Stimulated activated CD8-positive, alpha-beta memory T cell treated with anti-CD3 and anti-CD28 coated beads, Interleukin-7, amount 100 ng/mL, for 1 hour (primary cell): ENCODE measurements at places on chromosomes 3 and 15.

DNA sequence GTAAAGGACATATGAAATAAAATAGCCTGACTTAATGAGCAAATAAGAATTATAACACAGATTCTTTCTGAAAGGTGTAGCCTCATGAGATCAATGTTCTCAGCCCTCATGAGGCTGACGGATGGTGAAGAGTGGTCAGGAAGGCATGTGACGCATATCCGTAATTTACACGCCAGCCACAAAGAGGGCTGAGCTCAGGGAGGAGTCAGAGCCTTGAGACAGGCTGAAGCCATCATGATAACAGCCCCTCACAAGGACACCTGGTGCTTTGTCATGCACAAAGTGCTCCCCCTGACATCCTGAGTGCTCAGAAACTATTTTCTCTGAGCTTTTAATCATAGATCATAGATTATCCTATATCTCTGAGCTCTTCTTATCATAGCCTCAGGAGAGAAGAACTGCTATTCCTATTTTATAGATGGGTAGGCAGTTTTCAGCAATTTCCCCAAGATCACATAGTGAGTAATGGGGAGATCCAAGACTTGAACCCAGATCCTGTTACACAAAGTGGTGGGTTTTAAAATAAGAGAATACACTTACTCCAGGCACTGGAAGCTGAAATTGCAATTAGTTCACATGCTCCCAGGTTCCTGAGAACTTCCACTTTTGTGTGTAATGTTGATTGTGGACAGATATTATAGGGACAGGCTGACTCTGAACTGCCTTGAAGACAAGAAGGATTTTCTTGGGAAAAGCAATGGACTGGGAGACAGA is 267.1 kb downstream of the RPLP1 start:
- peak; percentile 32 for DNase-seq

DNA sequence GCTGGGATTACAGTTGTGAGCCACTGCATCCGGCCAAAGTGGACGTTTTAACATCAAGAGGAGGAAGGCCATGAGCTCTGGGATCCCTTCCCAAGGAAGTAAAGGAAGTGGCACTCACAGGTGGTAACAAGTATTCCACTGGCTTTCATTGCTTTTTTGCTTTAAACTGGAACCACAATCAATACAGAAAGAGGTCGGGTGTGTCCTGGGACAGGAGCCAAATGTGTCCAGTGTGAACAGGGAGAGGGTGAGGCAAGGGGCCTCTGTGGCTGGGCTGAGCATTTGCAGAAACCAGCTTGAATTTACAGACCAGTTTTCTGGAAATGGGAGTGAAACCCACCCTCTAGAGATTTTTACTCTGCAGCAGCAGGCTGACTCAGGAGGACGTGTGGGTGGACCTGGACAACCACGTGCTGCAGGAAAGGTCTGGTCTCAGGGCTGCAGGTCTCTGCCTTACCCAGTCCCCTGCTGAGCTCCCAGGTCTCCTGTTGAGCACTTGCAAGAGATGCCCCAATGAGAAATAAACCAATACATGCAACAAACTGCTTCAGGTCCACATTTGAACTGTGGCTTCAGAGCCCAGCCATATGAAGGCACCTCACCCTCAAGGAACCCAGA is 42.8 kb upstream of the TMEM115 start:
- DNase-seq: no peak

- no peak for DNase-seq
These were observed 102.5 kb downstream of the ZMAT3 start for GRCh38 chr3:178969004-178969700.

DNA sequence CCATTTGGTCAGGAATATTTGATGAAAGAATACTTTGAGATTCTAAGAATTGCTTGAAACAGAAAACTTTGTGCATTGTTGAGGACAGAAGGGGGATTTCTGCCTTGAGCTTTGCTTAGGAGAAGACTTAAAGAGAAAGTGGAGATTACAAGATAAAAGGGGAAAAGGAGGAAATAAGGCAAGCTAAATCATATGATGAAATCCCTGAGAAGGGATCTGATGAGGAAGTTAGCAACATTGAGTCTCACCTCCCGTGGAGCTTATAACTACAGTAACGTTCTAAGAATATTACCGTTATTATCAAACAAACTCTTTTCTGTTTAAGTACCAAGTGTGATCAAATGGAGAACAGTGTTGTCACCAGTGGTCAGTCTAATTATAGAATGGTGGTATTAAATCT is 414.7 kb upstream of the NAALADL2 start:
- no peak for DNase-seq

GRCh38 chr3:156648086-156648485 is 26.3 kb upstream of the TIPARP start:
- DNase-seq: no peak

GRCh38 chr3:10443272-10444109 is 61.9 kb downstream of the ATP2B2 start:
- DNase-seq: no peak

GRCh38 chr15:91776104-91776503 is 77.4 kb upstream of the SLCO3A1 start:
- no peak for DNase-seq

GRCh38 chr3:57999417-58000115 is 8.7 kb upstream of the FLNB start:
- DNase-seq: no peak

- DNase-seq: no peak
These were observed 13.3 kb downstream of the ADAMTS7 start for GRCh38 chr15:78797951-78798350.

GRCh38 chr3:147215660-147216059 is 190.7 kb downstream of the ZIC4 start:
- no peak for DNase-seq

DNA sequence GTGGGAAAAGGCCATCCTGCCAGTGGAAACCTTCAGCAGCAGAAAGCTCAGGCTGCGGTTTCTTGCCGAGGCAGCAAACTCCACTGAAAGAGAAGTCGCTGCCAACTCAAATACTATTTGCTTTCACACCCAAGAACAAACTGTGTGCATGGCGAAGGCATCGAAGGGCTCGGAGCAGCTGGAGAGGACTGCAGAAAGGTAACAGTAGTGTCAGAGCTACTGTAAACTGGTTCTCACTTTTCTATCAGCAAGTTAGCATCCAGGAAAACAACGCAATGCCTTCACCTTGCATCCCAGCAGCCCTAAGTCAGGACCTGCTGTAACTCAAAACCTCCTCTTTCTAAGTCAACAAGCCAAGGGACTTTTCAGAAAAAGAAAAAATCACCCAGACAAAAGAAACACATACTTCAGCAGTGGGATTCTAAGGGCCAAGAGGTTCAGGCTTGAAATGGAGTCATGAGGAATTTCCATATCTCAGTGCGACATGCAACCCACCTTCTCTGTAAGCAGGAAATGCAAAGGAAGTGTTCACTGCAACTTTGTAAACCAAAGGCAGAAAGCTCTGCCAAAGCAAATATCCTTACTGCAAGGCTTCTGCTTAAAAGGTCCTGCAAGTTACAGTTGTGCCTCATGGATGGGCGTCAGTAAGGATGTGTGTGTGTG is 193.5 kb downstream of the FOXP1 start:
- peak; percentile 3 for DNase-seq

DNA sequence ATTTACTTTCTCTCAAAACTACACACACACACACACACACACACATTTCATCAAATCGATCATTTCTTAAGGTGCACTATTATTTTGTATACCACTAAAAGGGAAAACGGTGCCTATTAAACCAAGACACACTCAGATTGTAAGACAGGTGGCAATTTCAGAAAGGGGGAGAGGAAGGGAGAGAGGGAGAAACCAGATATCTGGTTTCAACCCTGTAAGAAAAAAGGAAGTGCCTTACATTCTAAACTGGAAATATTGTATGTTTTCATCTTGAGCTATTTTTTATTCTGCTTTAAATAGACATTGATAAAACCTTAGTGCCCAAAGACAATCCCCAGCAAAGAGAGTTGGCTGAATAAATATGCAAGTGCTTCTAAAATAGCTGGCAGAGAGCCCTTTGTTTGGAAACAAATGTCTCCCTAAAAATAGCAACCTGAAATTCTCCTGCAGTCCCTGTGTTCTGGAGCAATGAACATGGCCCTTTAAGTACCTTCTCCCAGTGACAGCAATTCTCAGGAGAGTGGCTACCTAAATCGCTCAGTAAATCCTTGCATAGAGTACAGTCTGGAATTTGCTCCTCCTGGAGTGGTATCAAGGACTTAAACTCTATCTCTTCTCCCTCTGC is 85.7 kb downstream of the RARB start:
- no peak for DNase-seq

- DNase-seq: no peak
These were observed 169.5 kb downstream of the ATP10A start for GRCh38 chr15:25693321-25694238.

GRCh38 chr3:175242243-175242642 is 383.1 kb downstream of the NAALADL2 start:
- no peak for DNase-seq

GRCh38 chr3:31174079-31174478 is 279.6 kb upstream of the GADL1 start:
- DNase-seq: no peak

DNA sequence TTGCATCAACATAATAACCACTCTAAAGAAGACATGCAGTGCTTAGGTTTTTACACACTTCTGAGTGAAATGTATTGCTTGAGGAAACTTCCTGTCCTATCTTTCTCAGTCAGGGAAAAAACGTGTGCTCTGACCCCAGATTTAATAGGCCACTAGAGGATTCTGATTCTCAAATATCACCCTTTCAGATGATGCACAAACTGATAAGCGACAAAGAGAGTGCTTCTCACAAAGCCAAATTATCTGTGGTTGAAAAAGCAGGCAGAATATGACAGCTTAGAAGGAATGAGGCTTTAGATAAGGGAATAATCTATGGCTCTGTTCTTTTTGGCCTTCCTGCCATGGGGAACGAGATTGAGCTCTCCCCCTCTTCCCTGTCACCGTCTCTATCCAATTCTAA is 583.4 kb upstream of the SGO1 start:
- DNase-seq: no peak

DNA sequence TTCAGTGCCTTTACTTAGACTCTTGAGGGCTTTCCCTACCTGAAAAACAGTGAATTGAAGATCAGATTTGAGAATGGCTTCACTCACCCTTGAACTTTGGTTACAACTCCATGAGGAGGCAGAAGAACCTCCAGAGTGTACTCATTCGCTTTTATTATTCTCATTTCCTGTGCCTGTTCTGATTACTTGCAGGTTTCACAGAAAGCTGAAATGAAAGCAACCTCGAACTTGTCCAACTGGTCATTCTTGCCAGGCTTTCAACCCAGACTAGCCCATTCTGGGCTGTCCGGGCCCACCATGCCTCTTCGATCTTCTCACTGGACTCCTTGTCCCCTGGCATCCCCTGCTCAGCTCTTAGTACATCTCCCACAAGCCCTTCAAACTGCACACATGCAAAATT is 20.2 kb upstream of the THUMPD3 start:
- no peak for DNase-seq

DNA sequence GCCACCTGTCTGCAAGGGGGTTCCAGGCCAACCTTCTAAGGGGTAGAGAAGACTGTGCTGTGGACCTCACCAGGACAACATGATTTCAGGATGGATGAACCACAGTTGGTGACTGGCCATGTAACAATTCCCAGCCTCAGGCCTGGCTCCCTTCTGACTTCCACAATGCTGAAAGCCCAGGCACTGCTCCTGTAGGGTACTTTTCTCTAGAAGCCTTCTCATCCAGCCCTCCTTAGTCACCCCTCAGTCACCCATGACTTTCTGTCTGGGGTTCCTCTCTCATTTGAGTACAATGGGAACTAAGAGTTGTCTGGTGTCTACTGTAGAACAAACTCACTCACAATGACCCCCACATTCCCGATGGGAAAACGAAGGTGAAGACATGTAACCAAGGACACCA is 8.6 kb downstream of the ALS2CL start:
- DNase-seq: no peak

- DNase-seq: no peak
These were observed 150.2 kb downstream of the PLCH1 start for GRCh38 chr3:155594526-155595187.

DNA sequence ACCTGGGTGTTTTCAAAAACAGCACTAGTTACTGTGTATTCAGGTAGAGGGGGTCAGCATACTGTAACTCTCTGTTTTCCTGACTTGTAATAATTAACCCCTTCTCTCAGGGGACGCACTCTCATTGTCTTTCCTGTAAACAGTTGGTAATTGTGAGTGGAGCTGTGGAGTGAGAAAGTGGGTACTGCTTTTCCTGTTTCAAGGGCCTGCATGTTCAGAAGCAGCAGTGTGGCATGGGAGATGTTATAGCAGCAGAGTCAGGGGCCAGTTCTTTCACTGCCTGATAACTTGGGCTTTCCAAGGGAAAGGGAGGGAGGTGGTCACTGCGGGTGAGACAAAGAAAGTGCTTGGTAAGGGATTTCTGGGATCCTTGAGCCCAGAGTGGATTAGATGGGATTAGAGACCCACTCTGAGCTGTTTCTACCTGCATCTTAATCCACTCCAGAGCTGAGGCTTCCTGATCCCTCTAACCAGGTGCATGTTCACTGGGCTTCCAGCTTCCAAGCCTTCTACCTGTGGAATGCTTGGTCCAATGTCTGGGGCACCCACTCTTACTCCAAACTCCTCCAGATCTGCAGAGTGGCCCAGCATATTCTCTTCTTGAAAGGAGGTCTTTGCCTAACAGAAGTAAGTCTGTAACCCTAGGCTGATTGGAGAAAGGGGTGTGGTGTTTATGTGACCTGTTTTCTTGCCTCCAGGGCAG is 105.2 kb downstream of the RPLP1 start:
- no peak for DNase-seq

GRCh38 chr15:57198654-57199291 is 177.5 kb upstream of the CGNL1 start:
- DNase-seq: no peak
